ENCODE measurements at places on chromosomes 3 and 15.

DNA sequence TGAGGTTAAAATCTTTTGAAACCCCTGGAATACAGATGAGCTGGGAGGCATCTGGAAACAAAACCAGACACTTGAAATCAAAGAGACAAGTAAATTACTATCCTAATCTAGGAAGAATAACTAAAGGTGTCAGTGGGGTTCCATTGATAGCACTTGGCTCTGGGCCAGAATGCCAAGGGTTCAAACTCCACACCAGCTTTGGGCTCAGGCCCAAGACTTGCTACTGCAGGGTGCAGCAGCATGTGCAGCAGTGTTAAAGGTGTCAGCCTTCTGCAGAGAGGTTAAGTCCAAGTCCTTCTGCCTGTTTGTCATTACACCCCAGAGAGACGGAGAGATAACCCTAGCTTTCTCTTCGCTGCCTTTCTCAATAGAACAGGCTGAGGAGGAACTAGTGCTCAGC lies 273.9 kb downstream of the TIGIT start:
- DNase-seq, result no peak

DNA sequence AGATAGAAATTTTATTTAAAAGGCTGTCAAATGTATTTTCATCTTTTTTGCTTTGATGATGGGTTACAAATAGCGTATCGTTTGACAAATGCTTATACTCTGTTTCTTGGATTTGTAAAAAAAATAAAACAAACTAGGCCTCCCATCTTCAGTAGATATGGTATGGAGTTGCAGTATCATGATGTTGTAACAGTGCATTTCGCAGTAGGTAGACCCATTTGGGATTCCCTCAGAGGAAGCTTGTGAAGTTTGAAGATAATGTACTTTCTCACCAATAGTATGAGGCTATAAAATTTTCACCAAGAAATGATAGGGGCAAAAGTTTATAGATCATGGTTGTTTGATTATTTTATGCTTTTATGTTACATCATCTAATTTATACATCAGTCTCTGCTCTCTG lies 10.8 kb downstream of the MBNL1 start:
- no peak for DNase-seq

DNA sequence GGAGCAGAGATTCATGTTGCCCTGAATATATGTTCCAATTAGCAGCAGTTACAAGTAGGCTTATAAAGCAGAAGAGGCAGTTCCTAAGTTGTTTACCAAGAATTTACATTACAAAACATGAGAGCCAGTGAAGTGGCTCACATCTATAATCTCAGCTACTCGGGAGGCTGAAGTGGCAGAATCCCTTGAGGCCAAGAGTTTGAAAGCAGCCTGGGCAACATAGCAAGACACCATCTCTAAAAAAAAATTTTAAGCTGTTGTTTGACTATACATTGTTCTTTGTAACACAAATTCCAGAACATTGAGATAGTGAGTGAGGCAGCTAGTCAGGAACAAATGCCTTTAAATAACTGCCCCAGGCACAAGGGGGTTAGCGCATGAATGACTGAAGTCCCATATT lies 10.3 kb upstream of the ZMAT3 start:
- no peak for DNase-seq

- no peak for DNase-seq
These were observed 65.2 kb downstream of the GTPBP8 start for GRCh38 chr3:113055961-113056360.

DNA sequence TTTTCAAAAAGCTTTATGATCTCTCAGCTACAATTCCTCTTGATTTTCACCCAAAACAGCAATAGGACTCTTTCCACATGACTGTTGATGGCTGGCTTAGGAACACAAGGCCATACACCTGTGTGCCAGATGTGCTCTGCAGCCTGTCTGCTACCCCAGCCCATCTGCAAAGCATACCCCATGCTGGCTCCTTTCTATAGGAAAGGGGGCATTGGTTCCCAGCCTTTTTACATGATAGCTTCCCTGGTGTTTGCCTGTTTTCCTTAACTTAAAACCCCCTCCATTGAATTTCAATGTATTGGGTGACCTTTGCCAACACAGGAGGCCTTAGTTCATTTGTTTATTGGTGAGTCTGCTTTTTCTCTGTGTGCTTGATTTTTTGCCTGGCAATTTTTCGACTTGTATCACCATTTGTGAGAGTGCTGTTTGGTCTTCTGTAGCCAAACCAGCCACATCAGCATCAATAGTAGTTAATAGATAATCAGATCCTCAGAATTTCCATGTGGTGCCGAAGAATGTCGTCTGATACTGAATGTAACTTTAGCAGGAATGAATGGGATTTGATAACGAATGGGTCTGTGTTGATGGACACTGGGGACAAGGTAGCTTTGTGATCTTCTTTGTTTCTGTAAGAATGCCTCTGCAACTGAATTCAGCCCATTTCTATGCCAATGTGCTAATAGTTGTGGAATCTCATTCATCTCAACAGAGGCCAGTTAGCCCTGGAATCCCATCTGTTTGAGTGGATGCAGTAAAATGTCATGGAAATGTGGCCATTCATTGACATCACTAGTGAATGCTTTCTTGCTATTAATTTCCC lies 272.2 kb upstream of the RARB start:
- DNase-seq, result no peak

DNA sequence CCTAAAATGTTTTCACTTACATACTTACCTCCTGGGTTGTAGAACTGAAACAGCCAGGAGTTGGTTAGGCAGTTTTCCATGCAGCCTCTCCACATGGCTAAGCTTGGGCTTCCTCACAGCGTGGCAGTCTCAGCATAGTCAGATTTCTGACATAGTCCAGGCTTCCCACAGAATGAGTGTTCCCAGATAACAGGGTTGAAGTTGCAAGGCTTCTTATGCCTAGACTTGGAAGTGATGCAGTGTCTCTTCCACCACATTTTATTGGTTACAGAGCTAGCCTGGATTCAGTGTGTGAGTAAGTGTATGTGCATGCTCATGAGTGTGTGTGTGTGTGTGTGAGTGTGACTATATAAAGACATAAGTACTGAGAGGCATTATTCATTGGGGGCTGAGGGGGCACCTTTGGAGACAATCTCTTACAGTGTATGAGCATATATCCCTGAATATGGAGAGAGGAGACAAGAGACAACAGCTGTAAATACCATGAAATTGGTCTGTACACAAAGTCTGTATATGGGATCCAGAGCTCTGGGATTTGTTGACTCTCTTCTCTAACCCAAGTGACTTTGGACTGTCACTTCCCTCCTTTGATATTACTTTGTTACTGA lies 78.1 kb downstream of the ZNF621 start:
- DNase-seq, result no peak
